ENCODE measurements at places on chromosomes 4 and X.

GRCh38 chr4:133161570-133162295 lies 12.6 kb downstream of the PCDH10 start:
- DNase-seq, result no peak

GRCh38 chr4:85147481-85148076 lies 181.1 kb upstream of the WDFY3 start:
- DNase-seq, result no peak

DNA sequence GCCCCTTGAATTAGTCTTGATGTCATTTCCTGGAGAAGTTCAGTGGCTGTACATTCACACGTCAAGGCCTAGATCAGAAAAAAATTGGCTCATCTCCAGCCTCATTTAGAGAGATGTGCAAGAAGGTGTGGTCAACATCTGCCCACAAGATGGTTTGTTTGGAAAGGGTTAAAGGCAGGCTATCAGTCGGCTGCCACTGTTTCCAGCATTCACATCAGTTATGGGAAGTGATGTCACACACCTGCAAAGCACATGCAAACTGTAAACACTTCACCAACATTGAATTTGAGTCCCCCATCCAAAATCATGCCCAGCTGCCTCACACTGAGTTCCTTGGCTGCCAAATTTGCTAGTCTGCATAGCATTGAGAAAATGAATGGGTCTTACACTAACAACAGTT lies 498.3 kb upstream of the INTU start:
- DNase-seq, result no peak

DNA sequence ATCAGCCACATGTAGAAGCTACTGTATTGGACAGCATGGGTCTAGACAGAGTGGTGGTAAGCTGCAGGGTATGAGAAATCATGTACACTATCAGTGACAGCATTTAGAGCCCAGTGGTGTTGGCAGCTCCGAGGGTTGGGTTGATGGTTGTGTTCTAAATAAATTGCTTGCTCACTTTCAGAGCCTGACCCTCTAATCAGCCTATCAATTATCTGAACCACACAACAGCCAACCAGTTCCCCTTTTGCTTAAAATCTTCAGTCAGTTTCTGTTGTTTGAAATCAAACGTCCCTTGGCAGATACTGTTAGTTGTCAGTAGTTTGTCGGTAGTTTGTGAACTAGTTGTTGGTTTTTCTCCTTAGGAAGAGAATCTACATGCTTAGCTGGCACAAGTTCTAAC lies 99.8 kb upstream of the RAI2 start:
- DNase-seq, result no peak

DNA sequence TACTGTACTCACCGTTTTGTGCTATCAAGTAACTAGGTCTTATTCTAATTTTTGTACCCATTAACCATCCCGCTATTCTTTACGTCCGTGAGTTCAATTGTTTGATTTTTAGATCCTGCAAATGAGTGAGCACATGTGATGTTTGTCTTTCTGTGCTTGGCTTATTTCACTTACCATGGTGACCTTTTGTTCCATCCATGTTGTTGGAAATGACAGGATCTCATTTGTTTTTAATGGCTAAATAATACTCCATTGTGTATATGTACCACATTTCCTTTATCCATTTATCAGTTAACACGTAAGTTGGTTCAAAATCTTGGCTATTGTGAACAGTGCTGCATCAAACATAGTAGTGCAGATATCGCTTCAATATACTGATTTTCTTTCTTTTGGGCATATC lies 48.3 kb downstream of the USP9X start:
- no peak for DNase-seq

DNA sequence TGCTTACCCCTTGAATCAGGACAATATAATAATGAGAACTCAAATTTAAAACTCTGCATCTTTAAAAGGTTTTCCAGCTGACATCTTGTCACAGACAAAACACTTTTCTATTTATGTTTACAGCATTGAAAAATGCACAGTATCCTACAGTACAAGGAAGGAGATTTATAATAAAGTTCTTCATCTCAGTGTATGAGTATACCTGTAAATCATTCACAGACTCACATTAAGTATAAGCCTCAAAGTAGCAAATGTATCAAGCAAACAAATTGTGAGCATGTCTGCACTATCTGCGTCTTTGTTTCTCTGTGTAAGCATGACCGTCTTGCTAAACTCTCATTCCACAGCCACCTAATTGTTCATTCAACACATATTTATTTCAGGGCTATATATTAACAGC lies 52.8 kb downstream of the PPP1R2C start:
- DNase-seq, result no peak

DNA sequence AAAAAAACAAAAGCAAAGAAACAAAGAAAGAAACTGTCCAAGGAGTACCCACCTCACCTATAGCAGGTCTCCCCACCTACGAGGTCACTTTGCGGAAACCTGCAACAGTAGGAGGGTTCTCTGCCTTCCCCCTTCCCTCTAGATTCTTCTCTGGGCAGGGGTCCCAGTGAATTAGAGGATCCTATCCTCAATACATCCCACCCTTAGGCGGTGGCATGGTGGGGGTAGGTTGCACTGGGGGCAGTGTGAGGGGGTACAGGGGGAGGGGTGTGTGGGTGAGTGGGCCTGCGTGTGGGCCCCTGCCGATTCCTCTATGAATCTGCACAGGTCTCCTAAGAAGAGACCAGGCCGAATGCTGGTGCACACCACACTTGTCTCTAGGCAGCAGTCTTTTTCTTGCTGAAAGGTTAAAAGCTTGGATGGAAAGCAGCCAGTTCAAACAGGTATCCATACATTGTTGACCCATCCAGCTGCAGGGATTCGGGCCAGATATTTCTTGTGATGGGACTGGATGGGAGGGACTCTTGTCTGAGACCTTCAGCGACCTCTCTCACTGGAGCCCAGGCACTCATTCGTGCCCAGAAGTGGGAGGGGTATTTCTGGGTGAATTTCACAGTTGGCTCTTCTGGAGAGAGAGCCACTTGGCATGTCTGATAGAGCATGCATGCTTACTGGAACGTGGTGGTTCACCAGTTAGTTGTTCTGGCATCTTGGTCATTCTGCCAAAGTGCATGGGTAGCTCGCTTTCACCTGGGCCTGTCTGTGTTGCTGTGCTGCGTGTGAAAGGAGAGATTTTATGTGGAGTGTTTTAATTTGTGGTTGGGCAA lies 65.6 kb downstream of the NBDY start:
- no peak for DNase-seq

- no peak for DNase-seq
These were observed 83.1 kb downstream of the DMD start for GRCh38 chrX:33128048-33128805.

- DNase-seq, result no peak
These were observed 55.1 kb downstream of the FAM13A start for GRCh38 chr4:89001647-89002445.

GRCh38 chr4:186844059-186844681 lies 120.5 kb upstream of the FAT1 start:
- DNase-seq, result no peak

DNA sequence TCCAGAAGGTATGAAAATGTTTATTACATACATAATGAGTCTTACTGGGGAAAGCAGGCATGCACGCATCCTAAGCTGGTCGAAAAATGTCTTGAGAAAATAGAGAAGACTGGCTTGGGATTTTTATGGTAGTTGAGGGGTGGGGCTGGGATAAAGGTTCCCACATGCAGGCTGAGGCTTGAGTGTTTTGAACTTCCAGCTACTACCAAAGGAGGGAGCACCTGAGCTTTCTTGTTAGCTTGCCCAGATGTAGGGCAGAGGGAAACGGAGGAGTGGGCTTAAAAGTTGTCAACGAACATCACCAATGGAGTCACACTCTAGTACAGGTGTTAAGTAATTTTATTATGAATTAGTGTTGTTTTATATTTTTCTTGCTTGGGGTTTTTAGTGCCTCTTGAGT lies 39.6 kb upstream of the SRPX start:
- DNase-seq, result no peak

- no peak for DNase-seq
These were observed 15.5 kb upstream of the GPM6A start for GRCh38 chr4:175827516-175827915.

GRCh38 chr4:169921237-169921636 lies 105.0 kb downstream of the MFAP3L start:
- no peak for DNase-seq

- no peak for DNase-seq
These were observed 23.5 kb downstream of the NFKB1 start for GRCh38 chr4:102524691-102525090.

GRCh38 chrX:64093761-64094160 lies 111.7 kb downstream of the AMER1 start:
- no peak for DNase-seq

- DNase-seq, result no peak
These were observed 584.6 kb downstream of the GABRG1 start for GRCh38 chr4:45539142-45539814.
